ENCODE measurements at places on chromosomes 2 and 18.

- no peak for DNase-seq
Observed at GRCh38 chr2:100264651-100265050, 57.6 kb downstream of the LONRF2 start.

DNA sequence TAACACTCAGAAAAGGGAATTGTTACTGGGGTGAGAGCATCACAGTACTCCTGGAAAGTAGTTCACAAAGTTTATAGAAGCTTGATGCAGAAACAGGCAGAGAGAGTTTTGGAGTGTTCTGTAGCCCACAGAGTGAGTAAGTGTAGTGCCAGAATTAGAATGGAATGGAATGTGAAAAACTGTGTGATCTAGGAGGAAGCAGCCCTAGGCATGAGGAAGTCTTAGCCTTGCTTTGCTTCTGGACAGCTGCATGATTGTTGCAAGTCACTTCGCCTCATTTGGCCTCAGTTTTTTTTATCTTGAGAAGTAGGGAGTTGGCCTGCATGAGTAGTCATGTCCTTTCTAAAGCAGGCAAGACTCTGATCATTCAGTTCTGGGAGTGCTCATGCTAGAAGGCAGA lies 10.9 kb downstream of the SERPINB12 start:
- no peak for DNase-seq

- no peak for DNase-seq
Observed at GRCh38 chr18:30177056-30177455, 865.5 kb downstream of the DSC3 start.

DNA sequence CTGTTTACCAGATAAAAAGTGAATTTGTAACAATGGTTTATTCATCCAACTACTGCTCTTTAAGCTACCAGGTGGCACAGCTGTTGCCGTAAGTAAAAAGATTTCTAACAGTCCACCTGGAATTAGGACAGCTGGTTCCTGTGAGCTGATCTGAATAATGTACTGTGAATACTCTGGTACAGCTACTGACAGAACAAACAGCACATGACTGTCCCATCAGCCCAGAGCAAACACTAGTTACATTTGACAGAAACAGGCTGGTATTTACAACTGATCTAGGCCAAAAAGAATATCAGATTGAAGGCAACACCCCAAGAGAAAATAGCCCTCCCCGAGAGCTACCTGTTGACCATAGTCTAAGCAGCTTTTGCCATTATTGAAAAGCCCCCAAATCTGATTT lies 840.4 kb downstream of the CPS1 start:
- DNase-seq, result no peak

- no peak for DNase-seq
Observed at GRCh38 chr2:197092431-197092830, 165.9 kb upstream of the PGAP1 start.

GRCh38 chr2:181005326-181005655 lies 24.9 kb downstream of the UBE2E3 start:
- no peak for DNase-seq

- DNase-seq, result no peak
Observed at GRCh38 chr18:48222118-48222517, 187.1 kb downstream of the ZBTB7C start.

DNA sequence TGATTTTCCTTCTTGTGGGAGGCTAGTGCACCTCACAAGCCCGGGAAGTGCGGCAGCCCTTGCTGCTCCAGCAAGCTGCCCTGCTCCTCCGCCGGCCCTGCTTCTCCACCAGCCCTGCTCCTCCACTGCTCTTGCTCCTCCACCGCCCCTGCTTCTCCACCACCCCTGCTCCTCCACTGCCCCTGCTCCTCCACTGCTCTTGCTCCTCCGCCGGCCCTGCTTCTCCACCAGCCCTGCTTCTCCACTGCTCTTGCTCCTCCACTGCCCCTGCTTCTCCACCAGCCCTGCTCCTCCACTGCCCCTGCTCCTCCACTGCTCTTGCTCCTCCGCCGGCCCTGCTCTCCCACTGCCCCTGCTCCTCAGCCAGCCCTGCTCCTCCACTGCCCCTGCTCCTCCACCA lies 95.6 kb downstream of the NDUFA10 start:
- DNase-seq, result no peak

- DNase-seq, result no peak
Observed at GRCh38 chr2:182818925-182819324, 47.5 kb downstream of the FRZB start.

DNA sequence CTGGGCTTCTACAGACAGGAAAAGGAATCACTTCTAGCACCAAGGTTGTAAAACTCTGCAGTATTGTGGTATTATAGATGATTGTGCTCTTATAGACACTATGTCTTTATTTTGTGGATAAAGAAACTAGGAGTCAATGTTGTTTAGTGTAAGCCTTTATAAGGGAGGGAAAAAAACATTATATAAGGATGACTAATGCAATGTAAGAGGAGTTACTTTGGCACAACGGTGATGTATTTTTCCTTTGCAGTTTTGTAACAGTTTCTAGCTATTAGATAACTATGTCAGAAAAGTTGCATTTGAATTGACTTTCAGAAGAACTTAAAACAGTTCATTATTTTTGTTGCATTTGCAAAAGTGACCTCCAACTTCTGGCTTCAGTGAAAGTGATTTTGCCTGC lies 545.4 kb downstream of the CCDC85A start:
- DNase-seq, result no peak

DNA sequence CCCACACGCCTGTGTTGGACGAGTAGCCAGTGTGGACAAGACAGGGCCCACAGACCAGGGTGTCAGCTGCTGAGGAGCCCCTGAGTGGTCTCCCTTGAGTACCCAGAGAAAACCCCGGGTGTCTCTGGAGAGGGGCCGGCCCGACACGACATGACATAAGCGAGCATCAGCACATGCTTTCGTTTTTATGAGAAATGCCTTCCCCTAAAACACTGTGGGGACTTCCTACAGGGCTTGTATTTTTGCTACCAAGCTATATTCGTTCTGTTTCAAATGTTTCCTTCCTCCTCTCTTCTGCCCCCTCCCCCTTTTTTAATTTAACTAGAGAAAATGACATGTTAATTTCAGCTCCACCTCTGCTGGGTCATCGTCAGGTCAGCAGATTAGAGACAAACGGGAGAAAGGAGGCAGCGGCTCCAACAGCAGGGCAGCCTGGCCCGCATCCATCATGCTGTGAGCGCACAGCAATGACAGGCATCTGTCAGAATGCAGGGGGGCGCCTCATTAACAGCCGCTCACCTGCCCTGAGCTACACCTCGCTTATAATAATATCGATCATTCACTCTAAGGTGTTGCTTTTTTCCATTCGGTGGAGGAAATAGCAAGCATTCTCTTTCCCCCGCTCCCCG lies 286.2 kb downstream of the ZNF516 start:
- no peak for DNase-seq

Measured in activated gamma-delta T cell treated with anti-CD3 and anti-CD28 coated beads, Interleukin-2, amount 50 U/mL, for 16 hours (primary cell).